Kidney (tissue), 22 donors: ENCODE measurements at places on chromosomes 7 and 10.

DNA sequence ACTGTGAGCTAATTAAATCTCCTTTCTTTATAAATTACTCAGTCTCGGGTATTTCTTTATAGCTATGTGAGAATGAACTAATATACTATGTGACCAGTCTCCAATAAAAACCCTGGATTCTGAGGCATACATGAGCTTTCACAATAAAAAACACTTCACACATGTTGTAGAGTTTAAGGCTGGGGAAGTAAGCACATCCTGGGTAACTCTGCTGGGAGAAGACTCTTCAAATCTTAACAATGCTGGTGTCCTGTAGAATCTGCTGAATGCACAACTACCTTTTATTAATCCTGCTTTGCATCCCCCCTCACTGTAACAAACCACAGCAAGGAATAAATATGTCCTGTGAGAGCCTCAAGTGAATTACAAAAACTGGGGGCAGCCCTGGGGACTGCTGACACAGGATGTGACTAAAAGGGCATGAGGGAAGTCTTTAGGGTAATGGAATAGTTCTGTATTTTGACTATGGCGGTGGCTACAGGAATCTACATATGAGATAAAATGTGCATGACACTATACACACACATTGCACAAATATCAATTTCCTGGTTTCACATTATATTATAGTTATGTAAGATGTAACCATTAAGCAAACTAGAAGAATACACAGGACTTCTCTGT lies 45.1 kb upstream of the KCTD7 start:
- no peak for DNase-seq

GRCh38 chr7:2800931-2801688 lies 43.0 kb downstream of the GNA12 start:
- DNase-seq: no peak

- no peak for DNase-seq
Measured at GRCh38 chr7:34837316-34837715, 179.3 kb downstream of the NPSR1 start.

DNA sequence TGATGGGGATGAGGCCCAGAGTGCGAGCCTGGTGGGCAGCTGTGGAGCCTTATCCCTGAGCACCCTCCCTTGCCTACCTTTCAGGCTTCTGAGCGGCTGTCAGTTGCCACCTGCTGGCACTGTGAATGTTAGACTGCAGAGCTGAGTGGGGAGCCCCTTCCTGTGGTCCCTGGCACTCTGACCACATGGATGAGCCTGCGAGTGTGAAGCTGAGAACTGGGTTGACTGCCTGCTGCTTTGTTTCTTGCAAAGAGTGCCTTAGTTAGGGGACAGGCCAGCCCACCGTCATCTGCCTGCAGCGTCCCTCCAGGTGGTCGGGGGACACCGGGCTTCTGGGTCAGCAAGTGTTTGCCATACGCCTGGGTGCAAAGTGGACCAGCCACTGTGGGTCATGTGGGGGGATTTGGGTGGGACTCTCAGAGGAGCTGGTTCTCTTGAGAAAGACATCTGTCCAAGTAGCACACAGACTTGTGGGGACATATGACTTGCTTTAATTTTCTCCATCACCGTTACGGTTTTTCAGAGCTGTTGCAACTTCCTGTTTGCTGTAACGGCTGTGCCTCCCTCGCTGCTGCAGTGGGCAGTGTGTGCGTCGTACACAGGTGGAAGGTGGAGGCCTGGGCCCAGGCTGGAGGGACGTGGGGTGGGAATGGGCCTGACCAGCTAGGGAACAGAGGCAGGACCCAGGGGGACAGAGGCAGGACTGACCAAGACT lies 13.7 kb downstream of the INPP5A start:
- DNase-seq: no peak

GRCh38 chr7:100914879-100915447 lies 19.3 kb upstream of the ACHE start:
- no peak for DNase-seq

DNA sequence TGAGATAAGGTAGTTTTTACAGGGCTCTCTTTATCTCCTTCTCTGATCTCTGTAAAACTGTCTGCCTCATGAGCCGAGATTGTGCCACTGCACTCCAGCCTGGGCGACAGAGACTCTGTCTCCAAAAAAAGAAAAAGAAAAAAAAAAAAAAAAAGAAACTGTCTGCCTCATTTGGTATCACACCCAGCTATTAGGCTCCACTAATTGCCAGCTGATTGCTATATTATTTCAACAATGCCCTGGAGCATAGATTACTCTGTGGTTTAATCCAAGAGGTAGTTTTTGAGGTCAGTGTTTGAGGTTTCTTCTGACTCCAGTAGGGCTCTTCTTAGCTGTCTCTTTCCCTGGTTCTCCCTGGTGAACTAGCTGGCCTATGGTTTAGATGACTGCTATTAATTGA lies 268.1 kb upstream of the PLPP4 start:
- DNase-seq: no peak

GRCh38 chr7:151542606-151543130 lies 23.0 kb upstream of the RHEB start:
- DNase-seq: no peak

DNA sequence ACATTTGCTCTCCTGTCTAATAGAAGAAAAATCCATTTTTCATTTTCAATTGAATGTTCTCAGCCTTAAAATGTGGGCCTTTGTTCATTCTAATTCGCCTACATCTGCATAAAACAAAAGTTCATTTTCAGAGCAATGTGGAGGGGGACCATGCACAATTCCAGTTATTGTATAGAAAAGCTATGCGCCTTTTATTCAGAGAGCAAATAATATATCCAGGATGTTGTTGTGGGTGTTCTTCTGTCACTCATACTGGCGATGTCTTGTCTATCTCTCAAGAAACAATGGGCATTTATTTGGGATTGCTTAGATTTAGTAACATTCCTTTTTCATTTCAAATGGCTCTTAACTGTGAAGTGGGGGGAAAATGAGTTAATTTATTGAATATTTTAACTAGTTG lies 56.4 kb downstream of the KIF5B start:
- DNase-seq: no peak

DNA sequence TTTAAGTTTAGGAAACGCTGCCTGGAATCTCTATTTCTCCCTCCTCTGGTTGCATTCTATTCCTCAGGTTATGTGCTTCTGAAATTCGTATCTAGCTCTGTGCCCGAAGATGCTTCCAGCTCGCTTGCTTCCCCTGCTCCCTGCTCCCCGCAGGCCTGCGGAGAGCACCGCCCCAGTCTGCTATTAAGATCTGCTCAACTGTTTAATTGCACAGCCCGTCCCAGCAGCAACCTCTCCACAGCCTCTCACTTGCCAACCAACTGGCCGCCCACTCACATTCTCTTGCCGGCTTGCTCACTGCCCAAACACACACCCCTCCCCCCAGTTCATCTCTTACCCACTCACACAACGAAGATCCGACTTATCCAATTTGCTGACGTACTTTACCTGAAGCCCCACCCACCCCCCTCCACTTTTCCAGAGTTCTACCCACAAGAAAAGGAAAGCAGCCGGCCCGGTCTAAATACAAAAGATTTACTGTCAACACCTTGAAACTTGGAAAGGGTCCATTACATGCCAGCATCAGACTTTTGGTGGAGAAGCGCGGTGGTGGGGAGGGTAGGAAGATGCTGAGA lies 167.3 kb upstream of the KLF14 start:
- DNase-seq: peak; percentile 77

DNA sequence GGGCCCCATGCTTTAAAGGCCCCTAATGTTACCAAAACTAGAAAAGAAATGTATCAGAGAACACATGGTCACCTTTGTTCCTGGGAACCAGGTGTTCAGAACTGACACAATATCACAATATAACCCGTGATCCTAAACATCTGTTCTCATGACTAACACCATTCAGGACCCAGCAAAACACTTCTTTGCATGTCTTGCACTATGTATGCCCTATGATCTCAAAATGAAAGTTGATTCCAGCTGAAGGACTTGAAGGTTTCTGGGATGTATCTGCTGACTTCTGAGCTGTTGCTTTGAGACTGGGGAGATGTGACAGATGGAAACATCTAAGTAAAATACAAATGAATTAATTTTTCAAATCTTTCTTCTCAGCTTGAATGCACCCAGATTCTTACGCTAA lies 37.5 kb upstream of the PIK3CG start:
- no peak for DNase-seq

- no peak for DNase-seq
Measured at GRCh38 chr7:71687831-71688599, 556.1 kb downstream of the GALNT17 start.

DNA sequence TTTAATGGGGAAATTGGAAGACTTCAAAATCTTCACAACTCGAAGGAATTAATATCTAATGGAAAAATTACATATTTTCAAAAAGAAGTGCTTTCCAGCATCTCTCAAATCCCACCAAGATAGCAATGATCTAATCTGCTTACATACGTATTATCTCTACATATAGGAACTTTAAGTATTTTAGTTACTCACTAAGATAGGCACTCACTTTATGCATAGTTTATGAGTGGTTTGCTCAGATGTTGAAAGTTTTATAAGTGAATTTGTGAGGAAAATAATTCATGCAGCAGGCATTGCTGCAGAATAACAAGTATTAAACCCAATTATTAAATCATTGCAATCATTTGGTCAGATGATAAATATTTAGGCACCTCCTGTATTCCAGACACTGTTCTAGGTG lies 2.3 kb upstream of the CYTH3 start:
- no peak for DNase-seq

GRCh38 chr7:94190599-94191061 lies 186.5 kb upstream of the BET1 start:
- DNase-seq: no peak

DNA sequence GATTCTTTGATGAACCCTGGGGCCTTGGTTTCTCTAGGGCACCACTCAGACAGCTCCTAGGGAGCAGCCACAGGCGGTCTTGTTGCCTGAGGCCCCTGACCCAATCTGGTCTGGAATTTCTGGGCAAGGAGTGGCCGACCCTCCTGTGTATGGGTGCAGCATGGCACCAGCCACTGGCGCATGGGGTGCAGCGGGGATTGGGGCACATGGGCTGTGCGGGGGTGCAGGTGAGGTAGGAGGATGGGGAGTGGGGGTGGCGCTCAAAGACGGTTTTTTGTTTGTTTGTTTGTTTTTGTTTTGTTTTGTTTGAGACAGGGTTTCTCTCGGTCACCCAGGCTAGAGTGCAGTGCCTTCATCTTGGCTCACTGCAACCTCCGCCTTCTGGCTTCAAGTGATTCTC lies 62.3 kb downstream of the HTR5A start:
- no peak for DNase-seq

DNA sequence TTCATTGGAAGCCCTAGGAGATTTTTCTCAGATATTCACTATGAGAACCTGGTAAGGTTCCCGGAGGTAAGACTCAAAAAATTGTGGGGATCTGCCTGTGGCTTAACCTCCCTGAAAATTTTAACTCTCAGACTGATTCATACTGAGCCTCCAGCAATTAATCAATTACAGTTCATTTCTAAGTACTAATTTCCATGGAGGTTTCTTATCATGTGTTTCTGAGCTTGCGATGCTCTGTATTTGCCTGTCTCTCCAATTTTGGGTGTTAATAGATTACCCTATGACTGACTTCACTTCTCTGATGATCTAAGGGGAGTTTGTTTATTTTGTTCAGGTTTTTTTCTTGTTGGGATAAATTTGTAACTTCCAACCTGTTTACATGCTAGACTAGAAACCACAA lies 215.4 kb upstream of the TMEM196 start:
- DNase-seq: no peak

- peak; percentile 72 for DNase-seq
Measured at GRCh38 chr7:20786779-20787659, at the start of gene SP8. SP8 (minus strand) TSS chr7:20786886; CDS start chr7:20786798, 88 bp downstream.

DNA sequence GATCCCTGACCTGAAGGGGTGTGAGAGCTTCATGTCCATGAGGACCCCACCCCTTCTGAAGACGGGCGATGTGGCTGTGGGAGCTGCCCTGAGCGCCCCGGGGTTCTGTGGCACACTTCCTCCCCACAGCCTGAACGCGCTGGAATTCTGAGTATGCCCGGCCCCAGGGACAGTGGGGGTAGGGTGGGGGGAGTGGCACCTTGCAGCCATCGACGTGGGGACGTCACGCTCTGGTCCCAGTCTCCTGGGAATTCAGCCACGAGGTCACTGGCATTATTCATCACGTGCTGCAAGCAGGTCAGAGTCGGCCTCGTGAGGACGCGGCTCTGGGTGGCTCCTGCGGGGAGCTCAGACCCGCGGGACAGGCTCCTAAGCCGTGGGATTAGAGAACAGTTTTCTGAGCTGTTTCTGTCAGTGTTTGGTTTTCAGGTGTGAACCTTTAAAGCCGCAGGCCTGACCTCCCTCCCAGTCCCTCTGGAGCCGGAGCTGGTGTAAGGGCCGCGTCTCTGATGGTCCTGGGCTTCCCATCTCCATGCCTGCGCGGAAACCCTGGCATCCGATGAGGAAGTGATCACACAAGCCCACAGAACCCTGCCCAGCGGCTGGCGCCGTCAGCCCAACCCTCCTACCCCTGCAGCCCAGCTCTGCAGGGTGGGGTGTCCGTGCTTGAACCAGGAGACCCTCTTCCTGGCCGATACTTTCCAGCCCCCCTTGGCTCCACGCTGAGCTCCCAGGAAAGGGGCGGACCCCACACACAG lies 16.1 kb downstream of the GPR146 start:
- DNase-seq: peak; percentile 87

GRCh38 chr7:141575164-141575563 lies 24.0 kb downstream of the AGK start:
- DNase-seq: no peak

GRCh38 chr10:14304046-14304445 lies 26.7 kb downstream of the FRMD4A start:
- DNase-seq: no peak

GRCh38 chr10:124728071-124728829 lies 15.9 kb downstream of the FAM53B start:
- DNase-seq: peak; percentile 53

DNA sequence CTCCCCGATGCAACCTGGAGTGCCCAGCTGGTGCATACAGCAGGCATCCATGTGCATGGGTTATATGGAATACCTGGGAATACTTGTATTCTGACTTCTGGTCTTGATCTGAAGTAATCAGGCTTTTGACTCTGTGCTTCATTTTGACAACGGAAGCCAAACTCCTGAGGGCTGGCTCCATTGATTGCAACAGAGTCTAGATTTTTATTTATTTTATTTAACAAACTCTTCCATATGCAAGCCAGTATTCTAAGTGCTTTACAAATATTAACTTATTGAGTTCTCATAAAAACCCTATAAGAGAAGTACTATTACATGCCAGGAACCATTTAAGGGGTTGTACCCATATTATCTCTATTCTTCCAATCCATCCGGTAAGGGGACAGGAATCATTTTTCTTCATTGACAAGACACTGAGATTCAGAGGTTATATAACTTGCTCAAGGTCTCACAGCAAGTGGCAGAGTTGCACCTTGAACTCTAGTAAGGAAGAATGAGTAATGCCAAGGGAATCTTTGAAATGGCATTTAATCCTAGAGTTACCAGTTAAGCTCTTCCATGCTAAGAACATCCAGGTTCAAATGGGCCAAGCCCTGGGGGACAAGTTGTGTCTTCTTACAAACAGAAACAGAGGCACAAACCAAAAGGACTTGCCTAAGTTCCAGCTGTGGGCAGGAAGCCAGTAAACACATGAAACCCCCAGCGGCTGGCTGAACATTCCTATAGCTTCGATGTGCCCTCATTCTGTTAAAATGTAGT lies 241.0 kb downstream of the WDR11 start:
- DNase-seq: peak; percentile 65
